RWPE2 (cell line): ENCODE measurements at places on chromosomes 5 and 9.

GRCh38 chr5:2204366-2205184, 321.9 kb upstream of the IRX4 start:
- no peak overlapping the region for H3K27ac ChIP-seq
- H3K4me3 ChIP-seq = no peak overlapping the region
- peaks cover 15% of the 10 kb centered on the region for H3K27me3 ChIP-seq
- H3K4me1 ChIP-seq = no peaks in the 10 kb centered on the region
- DNase-seq = no peak
- H3K36me3 ChIP-seq = no peaks in the 10 kb centered on the region

GRCh38 chr9:104094534-104095015, 466 bp downstream of the SMC2 start:
- H3K4me3 ChIP-seq = peak overlapping the region; percentile 68
- H3K27ac ChIP-seq = peak overlapping the region; percentile 82
- DNase-seq = no peak
- peaks cover 31% of the 10 kb centered on the region for H3K36me3 ChIP-seq
- H3K4me1 ChIP-seq = peaks cover 6% of the 10 kb centered on the region
- H3K27me3 ChIP-seq = no peaks in the 10 kb centered on the region

GRCh38 chr5:95786821-95787418, 35.6 kb downstream of the GLRX start:
- H3K27me3 ChIP-seq = no peaks in the 10 kb centered on the region
- no peak overlapping the region for H3K27ac ChIP-seq
- H3K4me1 ChIP-seq = no peaks in the 10 kb centered on the region
- no peak for DNase-seq

DNA sequence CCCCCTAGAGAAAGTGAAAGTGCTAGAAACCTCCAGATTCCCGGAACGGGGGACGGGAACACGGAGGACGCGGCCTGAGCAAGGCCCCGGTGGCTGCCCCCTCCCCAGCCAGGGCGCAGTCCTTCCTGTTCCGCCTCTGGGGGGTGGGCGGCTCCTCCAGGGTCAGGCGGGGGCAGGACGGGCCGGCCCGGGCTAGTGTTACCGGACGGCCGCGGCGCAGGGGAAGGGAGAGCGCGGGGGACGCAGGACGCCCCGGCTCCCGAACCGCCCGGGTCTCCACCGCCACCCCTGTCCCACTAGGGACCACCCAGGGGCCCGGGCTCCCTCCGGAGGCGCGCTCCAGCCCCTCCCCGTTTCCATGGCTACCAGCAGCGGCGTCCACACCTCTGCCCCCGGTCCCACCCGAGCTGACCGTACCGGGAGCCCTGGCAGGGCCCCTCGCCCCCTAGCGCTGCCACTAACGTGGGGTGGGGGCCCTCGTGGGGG, 579 bp downstream of the SLC12A7 start:
- no peaks in the 10 kb centered on the region for H3K27me3 ChIP-seq
- peak overlapping the region; percentile 27 for H3K27ac ChIP-seq
- H3K36me3 ChIP-seq = no peaks in the 10 kb centered on the region
- H3K4me3 ChIP-seq = peak overlapping the region; percentile 72

DNA sequence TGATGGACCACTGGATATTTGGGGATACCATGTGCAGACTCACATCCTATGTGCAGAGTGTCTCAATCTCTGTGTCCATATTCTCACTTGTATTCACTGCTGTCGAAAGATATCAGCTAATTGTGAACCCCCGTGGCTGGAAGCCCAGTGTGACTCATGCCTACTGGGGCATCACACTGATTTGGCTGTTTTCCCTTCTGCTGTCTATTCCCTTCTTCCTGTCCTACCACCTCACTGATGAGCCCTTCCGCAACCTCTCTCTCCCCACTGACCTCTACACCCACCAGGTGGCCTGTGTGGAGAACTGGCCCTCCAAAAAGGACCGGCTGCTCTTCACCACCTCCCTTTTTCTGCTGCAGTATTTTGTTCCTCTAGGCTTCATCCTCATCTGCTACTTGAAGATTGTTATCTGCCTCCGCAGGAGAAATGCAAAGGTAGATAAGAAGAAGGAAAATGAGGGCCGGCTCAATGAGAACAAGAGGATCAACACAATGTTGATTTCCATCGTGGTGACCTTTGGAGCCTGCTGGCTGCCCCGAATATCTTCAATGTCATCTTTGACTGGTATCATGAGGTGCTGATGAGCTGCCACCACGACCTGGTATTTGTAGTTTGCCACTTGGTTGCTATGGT, 54.5 kb upstream of the HNRNPA0 start:
- DNase-seq = no peak
- H3K27me3 ChIP-seq = no peaks in the 10 kb centered on the region
- no peak overlapping the region for H3K4me3 ChIP-seq

DNA sequence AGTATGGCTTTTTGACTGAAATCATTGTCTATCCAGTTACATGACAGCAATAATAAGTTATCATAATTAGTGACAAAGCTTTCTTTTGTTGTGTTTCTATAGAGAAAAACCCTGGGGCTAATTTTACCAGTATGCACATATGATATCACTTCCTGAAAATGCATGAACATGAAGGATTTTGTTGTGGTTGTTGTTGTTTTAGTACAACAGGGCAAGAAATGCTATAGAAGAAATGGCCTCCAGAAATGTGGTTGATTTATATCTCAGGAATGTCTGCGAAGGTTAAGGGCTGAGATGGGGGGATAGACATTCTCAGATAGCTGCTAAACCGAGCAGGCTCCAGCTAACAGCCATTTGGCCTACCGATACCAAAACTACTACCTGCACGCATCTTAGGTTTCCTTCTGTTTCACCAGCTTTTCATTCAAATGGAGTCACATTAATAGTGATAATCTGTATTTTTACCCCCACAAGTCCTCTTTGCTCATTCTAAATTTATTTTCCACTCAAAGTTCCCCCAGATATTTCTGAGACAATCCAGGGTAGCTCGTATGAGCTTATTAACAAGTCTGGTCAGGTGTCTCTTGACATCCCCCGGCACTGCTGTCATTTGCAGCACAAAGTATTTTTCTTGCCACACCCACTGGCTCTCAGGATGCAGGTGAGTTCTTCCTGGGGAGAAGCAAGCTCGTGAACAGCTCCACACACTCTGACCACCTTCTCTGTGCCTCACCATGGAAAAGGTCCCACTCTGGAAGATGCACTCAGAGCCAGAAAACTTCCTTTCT, 232.4 kb upstream of the GAS1 start:
- H3K4me3 ChIP-seq = no peak overlapping the region
- H3K4me1 ChIP-seq = peaks cover 13% of the 10 kb centered on the region
- H3K27me3 ChIP-seq = no peaks in the 10 kb centered on the region

- H3K4me1 ChIP-seq = no peaks in the 10 kb centered on the region
- H3K36me3 ChIP-seq = peaks cover 52% of the 10 kb centered on the region
- H3K4me3 ChIP-seq = no peak overlapping the region
- no peak overlapping the region for H3K27ac ChIP-seq
- DNase-seq = no peak
- no peaks in the 10 kb centered on the region for H3K27me3 ChIP-seq
Observed at GRCh38 chr5:17267106-17267505, 49.7 kb downstream of the BASP1 start.

GRCh38 chr5:116947691-116948528, 373.3 kb upstream of the SEMA6A start:
- no peaks in the 10 kb centered on the region for H3K36me3 ChIP-seq
- H3K27me3 ChIP-seq = peaks cover 4% of the 10 kb centered on the region
- no peak overlapping the region for H3K4me3 ChIP-seq
- DNase-seq = peak; percentile 65
- no peak overlapping the region for H3K27ac ChIP-seq

DNA sequence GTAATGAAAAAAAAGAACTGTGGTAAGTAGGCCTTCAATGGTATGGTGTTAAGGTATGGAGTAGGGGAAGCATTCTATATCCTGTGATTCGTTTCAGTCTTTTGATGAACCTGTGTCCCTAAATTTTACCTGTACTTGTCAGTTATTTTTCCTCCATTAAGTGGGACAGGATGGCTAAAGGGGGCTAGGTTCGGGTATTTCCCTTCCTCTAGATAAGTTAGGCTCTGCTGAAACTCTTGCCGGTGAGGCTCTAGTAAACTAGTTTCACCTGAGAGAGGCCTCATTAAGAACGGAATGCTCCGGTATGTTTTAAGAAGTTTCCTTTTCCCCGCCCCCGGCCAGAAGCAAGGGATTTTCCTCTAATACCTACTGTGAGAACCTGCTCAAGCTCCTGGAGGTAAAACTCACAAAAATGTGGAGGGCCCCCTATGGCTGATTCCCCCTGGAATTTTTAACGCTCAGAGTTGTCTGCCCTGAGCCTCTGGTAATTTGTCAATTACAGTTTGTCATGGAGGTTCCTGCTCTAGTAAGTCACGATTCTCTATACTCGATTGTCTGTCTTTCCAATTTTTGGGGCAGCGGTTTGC, 87.7 kb downstream of the MACIR start:
- no peak overlapping the region for H3K27ac ChIP-seq
- H3K27me3 ChIP-seq = peaks cover 4% of the 10 kb centered on the region
- no peaks in the 10 kb centered on the region for H3K36me3 ChIP-seq

DNA sequence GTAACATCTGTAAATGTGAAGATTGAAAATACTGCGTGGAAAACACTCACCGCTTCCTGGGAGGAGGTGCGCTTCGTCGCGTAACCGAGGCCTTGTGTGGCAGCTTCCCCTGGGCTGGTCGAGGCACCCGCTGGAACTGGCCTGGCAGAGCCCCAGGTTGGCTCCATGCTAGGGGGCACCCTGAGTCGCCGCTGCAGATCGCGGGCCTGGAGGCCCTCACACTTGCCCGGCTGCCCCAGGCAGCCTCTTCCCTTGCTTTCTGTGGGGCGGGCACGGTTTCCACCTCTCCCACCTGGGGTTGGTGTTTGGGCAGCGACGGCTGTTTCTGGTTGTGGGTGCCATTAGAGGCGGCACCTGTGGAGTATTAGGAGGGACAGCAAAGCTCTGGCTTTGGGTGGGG, 852 bp downstream of the ZNF354C start:
- peak overlapping the region; percentile 61 for H3K4me3 ChIP-seq
- no peak overlapping the region for H3K27ac ChIP-seq
- DNase-seq = no peak
- H3K36me3 ChIP-seq = peaks cover 38% of the 10 kb centered on the region
- no peaks in the 10 kb centered on the region for H3K4me1 ChIP-seq
